ENCODE measurements at places on chromosomes 16 and 17.

GRCh38 chr17:64627797-64628196 is 34.3 kb downstream of the SMURF2 start:
- DNase-seq: no peak

GRCh38 chr16:73420244-73420643 is 372.3 kb upstream of the ZFHX3 start:
- DNase-seq: no peak

DNA sequence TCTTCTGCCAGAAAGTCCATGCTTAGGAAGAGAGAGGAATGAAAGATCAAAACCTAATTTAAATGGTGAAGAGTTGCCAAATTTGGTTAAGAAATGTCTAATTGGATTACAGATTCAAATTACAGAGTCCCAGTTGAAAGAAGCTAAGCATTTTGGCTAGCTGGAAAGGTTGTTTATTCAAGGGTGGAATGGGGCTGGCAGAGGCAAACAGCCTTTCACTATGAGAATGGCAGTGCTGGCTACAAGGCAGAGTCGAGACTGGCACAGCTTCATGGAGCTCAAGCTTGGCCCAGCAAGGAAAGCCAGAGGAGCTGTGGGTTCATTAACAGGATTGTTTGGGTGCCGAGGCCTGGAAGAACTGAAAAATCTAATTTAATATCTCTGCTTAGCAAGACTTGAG is 13.6 kb downstream of the MAP3K3 start:
- DNase-seq: no peak

DNA sequence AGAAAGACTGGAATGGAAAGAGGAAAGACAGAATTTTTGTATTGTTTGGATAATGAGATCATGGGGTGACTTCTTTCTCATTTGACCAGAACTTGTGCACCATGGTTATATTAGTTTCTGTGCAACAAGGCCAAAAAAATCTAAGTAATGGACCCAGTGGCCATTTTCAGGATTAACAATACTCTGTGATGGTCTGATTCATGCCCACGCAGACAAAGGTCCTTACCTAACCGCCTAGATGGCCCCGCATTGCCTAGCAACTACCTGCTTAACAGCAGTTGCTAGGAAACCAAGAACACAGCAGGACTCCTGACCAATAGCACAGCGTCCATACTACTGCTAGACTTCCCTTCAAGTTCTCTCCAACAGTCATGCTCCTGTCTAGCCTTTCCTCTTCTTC is 22.4 kb downstream of the MIS12 start:
- no peak for DNase-seq

Data from activated CD8-positive, alpha-beta memory T cell treated with anti-CD3 and anti-CD28 coated beads for 24 hours (primary cell).